ENCODE measurements at places on chromosomes 3 and 15.

DNA sequence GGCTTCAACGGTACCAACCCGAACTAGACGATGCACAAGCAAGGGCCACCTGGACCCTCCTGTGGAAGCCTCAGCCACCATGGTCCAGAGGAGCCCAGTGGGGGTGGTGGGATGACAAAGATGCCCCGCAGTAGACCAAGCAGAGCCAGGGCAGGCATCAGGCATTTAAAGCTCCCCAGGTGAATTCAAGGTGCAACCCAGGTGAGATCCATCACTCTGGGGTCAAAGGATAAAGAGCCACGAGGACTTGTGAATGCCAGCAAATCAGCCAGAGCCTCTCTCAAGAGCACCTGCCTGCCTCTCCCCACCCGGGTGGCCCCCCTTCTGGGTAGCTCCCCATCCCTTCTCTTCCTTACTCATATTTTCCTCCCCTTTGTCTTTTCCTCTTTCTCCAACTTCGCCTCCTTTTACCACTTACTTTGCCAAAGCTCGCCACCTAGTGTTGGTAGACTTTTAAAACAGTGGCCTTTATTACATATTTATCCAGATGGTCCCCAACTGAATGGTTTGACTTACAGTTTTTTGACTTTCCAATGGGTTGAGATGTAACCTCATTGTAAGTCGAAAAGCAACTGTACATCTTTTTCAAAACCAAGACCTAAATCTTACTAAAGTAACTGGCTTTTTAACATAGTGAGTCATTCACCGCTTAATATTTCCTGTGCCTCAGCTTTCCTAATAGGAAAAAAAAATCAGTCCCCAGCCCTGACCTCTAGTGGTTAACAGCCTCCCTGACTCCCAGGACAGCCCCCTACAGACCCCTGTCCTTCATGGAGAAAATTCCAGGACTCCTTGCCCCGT, 18.8 kb downstream of the PLA2G4F start:
- DNase-seq, result no peak

DNA sequence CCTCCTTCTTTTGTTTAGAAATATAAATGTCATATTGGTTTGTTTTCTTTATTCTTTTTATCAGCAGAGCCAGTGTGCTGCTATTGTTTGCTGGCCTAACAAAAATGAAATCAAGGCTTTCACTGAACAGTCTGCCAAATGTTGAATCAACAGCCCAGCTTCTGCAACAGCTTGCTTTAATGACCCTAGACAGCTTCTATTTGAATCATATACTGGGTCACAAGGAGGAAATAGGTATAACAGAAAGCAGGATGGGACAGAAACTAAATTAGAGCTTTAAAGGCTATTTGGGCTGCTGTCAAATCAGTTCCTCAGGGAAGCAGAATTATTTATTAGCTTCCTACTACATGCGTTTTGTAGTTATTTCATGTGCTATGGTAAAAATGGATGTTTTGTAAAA, 12.1 kb upstream of the DNAJC13 start:
- DNase-seq, result no peak

DNA sequence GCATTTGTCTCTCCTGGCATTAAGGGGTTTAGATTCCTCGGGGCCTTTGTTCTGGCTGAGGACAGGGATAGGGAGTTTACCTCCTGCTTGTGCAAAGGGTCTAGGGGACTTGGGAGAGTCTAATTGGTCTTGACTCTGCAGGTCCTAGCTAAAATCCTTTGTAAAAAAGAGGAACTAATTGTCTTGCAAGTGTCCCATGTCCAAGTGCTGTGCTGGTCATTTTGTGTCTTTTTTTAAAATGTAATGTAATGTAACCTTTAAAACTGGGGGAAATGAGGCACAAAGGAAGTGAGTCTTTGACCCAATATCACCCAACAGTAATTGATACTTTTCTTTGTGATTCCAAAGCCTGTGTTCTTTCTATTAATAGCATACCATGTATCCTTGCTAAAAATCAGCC, 14.9 kb upstream of the C3orf80 start:
- no peak for DNase-seq

DNA sequence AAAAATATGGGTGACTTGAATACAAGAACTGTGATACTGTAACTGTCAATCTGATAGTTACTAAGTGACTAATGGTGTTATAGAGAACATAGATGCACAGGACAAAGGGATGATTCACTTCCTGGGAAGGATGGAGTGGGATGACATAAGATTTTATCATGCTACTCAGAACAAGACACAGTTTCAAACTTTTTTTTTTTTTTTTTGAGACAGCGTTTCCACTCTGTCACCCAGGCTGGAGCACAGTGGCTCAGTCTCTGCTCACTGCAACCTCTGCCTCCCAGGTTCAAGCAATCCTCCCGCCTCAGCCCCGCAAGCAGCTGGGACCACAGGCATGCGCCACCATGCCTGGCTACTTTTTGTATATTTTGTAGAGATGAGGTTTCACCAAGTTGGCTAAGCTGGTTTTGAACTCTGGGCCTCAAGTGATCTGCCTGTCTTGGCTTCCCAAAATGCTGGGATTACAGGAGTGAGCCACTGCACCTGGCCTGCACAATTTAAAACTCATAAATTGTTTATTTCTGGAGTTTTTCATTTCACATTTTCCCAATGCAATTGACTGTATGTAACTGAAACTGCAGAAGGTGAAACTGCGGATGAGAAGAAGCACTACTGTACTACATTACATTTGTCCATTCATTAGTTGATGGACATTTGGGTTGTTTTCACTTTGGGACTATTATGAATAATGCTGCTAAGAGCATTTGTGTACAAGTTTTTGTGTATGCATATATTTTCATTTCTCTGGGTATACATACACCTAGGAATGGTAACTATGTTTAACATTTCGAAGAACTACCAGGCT, 40.6 kb downstream of the ADIPOQ start:
- DNase-seq, result peak; percentile 7

DNA sequence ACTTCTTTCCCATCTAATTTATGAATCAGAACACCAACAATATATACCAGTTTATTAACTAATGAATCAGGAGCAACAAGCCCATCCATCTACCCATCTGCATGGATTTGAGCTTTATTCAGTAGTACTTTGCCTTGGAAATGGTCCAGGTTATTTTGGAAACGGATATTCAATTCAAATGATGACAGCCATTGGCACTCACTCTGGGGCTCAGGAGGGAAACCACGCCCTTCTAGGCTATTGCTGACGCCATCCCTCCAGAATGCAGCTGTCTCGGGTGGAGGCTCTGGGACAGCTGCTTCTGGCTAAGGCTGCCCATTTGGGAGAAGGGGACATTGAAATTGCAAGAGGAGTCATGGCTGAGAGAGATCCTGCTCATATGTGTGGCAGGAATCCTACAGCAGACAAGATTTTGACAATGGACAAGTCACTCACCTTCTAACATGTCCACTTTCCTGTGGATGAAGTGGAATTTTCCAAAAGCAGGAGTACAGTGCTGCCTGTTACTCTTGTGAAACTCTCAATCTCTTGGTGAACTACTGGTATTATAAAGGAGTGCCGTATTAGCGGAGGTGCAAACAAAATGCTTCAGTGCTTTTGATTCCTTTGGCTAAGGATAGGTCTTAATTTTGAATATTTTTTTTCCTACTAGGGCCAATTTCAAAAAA, 29.3 kb upstream of the TRAK1 start:
- DNase-seq, result no peak

DNA sequence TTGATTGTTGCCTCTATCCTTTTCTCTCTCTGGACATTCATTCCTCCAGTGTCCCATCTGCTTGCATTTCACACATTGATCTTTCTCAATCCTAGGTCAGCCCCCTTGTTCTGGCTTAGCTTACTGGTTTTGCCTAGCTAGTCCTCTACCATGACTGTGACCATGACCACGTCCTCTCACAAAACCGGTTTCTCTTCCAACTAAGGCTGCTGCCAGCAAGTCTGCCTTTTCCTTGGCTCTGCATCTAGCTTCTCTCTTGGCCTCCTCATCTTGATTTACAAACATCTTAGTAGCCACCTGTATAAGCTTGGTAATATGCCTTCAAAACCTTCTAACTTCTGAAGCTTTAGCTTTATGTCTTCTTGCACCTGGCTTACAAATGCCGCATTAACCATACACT, 167.2 kb downstream of the STXBP5L start:
- DNase-seq, result no peak

GRCh38 chr3:195155570-195156241, 115.3 kb downstream of the XXYLT1 start:
- DNase-seq, result no peak

DNA sequence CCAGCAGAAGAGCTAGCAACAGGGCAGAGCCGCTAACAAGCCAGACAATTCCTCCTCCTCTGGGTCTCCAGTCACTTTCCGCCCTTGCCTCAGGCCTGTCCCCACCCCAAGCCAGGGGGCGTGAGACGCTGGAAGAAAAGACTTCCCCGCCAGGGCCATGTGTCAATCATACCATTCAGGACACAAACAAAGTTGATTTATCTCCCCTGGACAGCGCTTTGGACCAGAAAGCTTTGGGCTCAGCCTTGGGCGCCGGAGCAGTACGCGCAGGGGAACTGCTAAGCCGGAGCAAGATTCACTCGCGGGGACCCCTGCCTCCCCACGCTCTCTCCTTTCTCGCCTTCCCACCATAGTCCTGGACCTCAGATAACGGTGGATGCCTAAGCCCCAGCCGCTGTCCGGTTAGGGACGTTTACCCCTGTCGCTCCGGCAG, 479 bp downstream of the LRRC2 start:
- no peak for DNase-seq

DNA sequence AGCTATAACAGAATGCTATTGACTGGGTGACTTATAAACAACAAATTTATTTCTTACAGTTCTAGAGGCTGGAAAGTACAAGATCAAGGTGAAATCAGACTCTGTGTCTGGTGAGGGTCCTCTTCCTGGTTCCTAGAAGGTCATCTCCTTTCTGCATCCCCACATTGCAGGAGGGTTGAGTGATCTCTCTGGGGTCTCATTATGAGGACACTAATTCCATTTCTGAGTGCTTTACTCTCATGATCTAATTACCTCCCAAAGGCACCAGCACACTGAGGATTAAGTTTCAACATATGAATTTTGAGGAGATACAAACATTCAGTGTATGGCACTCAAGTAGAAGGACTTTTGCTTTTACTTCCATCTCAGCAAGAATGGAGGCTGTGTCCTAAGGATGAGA, 534.1 kb upstream of the KCNMB2 start:
- no peak for DNase-seq

GRCh38 chr3:134459562-134459961, 26.2 kb downstream of the ANAPC13 start:
- no peak for DNase-seq

GRCh38 chr3:58356054-58356453, 23.4 kb downstream of the PXK start:
- DNase-seq, result no peak

DNA sequence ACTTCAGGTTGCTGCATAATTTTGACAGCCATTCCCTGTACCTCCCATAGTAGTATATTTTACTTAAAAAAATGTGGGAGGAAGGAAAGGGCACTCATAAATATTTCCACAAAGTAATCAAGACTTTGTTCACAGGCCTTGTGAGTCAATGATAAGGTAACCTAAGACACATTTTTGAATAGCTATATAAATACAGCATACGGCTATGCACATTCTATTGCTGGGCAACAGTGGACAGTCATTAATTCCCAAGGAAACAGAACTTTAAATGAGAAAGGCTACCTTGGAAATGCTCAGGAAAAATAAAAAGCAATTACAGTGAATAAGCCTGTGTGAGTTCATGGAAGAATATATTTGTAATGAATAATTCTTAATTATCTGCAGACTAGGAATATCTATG, 144.0 kb downstream of the CADM2 start:
- no peak for DNase-seq

DNA sequence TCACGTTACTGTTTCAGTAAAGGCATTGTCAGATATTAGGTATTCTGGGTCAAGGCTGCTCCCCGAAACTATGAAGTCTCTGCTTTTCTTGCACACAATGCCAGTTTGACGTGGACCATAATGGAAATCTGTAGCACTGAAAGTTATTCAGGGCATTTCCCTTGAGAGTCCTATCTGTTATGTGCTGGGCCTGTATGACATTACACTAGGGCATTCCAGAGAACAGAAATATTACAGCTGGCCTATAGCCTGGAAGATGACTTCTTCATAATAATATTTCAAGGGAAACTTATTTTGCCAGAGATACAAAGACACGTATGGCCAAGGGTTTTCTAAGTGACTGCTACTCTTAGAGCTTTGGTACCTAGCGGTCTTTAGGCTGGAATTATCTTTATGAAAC, 613.6 kb upstream of the CBLB start:
- no peak for DNase-seq

All from activated CD4-positive, CD25-positive, alpha-beta regulatory T cell treated with anti-CD3 and anti-CD28 coated beads, Interleukin-2, amount 50 U/mL, for 16 hours (primary cell).